ENCODE measurements at places on chromosomes 11 and 22.

DNA sequence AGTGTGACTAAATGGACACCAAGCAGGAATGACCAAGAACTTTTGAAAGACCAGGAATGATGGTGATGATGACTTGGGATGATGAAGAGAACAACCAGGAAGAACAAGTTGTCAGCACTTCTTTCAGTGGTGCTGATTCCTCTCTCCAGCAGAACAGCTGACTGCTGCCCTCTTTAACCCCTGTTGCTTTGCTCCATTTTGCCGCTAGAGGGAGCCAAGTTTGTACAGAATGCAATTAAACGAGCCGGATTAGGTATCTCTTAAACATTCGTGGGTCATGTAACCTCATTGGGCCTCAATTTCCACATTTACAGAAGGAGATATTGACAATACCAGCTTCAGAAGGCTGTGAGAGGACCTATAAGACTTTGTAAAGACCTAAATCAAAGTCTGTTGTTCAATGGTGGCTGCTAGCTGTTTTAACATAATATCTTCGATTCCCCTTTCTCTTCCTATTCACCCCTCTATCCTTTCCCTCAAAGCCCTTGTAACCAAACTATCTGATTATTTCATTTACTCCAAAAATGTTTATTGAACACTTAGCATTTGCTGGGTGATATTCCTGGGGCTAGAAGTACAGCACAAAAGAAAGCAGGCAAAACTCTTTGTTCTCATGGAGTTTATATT lies 1.9 kb downstream of the OR4S1 start:
- no peak for DNase-seq

- DNase-seq = no peak
Observed at GRCh38 chr11:75400146-75400865, 988 bp downstream of the RPS3 start.

DNA sequence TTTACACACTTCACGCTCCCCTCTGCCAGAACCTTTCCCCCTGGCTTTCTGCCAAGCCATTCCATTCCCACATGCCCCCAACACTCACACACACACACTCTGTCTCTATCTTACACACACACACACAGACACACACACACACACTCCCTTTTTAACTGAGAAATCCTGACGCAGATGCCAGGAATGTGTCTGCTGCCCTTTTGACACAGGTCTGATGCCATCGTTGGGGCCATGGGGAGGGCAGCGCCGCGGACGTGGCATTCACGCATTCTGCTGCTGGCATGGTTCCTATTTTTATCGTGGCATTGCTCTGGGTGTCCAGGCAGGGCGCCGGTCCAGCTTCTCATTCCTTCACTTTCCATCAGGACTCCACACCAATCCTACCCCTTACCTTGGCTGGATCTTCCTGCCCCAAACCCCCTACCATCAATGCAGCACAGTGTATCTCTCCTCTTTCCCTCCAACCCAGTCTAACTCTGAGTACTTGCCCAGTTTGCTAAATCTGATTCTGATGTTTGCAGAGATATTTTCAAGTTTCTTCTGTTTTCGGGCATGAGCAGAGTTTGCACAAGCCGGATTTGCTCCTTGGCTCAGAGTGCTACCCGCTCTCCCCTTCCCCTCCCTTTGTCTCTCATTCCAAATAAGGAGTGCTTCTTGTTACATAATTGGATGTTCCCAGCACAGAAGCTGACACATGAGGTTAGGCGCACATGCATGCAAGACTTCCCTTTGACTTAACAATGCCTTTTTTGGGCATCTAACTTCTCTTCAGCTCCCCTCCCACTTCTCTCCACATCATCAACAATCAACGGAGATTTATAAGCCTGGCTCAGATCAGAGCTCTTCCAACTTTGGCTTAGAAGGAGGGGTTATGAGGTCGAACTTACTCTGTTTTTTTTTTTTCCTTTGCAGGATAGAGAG lies 18.8 kb downstream of the SNX19 start:
- no peak for DNase-seq

DNA sequence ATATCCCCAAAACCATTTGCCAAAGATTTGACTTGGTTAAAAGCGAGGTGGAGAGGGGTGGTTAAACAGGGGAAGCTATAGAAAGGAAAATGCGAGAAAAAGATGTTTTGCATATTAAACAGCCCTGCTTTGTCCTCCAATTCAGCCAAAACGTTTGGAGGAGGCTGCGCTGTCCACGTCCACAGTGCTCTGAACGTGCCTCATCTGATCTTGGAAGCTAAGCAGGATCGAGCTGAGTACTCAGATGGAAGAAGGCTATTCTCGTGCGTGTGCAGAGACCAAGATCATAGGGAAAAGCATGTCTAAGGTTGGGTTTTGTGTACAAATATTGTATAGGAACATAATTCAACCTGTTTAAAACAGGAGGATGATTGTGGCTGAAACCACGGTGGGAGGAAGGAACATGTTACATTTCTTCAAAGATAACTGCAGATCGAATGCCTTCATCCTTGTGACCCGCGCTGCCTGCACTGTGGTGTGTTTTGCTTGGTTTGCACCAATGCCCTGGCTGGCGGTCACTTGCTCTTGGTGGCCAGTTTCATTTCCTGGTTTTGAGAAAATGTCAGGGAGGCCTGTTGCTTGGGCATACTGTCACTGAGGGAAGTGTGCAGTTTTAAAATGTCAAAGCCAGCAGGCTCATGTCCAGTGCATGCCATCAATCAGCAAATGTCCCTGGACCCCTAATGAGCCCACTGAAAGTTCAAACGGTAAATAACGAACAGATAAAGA lies 40.4 kb downstream of the FLI1 start:
- DNase-seq = no peak

GRCh38 chr11:119638851-119639250 lies 90.1 kb downstream of the NECTIN1 start:
- no peak for DNase-seq

GRCh38 chr11:20156280-20156875 lies 3.9 kb downstream of the DBX1 start:
- DNase-seq = no peak
